Left renal cortex interstitium (tissue), 4 donors: ENCODE measurements at places on chromosomes 5 and 9. TPM values are rescaled to one million over a fixed set of nuclear protein-coding genes. Genes with fewer than 3 reads are reported as not detected.

Gene COQ4
- polyA plus RNA-seq, result 95.2 TPM

DNA sequence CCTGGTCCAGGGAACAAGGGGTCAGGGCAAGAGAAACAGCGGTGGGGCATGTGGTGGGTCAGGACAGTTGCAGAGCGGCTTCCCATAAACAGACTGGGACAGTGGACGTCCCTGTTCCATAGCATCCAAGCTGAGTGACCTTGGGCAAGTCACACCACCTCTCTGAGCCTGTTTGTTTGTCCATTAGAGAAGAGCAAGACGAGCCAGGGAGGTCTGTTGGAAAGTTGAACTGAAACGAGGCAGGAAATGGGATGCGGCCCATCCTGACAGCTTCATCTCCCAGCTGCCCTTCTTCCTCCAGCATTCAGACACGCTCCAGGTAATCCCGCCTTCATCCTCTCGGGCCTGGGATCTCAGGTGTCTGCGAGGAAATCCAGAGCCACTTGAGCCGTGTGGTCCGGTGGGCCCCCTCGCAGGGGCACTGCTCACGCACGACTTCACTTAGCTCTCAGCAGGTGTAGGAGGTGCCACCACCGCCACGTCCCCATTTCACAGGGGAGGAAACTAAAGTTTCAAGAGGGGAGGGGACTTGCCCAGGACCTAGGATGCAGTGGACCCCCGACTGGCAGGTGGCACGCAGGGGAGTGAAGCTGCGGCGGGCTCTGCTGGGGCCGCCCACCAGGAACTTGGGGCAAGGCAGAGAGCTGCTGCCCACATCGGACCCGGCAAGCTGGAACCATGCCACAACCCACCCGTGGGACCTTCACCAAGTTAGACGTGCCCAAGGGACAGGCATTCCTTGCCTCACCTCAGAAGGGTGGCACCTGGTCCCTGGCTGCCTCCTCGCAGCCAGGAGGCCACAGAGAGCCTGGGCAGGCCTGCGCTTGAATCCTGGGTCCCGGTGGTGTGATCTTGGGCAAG, 13.0 kb downstream of the PTGES2 start:
- no peak for DNase-seq

- DNase-seq, result no peak
Observed at GRCh38 chr9:19480345-19480744, 71.5 kb downstream of the ACER2 start.

DNA sequence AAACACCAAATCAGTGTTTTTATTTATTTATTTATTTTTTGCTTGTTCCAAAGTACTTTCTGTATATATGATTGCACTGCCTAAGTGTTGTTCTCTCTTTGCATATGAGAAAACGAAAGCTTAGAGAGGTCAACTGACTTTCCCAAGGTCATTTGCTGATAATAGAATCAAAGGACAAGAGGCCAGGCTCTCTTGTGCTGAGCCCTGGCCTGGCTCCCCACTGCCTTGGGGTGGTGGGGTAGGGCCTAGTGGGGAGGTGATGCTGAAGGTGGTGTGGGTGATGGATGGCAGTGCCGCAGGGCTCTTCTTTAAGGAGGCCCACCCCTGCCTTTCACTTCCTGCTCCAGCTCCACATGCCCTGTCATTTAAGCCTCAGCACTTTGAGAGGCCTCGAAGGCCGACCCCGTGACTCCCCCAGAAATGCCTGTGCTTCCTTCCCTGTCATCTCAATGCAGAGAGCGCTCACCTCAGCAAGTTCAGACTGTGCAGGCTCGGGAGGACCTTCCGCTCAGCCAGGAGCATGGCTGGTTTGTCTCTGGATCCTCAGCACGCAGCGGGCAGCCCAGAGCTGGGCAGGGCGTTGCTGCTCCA, 59.5 kb downstream of the SMIM23 start:
- no peak for DNase-seq

Gene C9orf153
- 0.26 TPM for polyA plus RNA-seq

Gene GABRB2
- 1.7 TPM for polyA plus RNA-seq

GRCh38 chr9:2781336-2781735, 62.6 kb downstream of the PUM3 start:
- DNase-seq, result no peak

- no peak for DNase-seq
Observed at GRCh38 chr5:43281840-43282658, 31.2 kb downstream of the HMGCS1 start.

GRCh38 chr9:33289496-33289895, 820 bp upstream of the NFX1 start:
- no peak for DNase-seq
